ENCODE measurements at places on chromosomes 3 and 15.
A peak's percentile ranks its signal among the peaks of the same experiment; 100 is the strongest.

DNA sequence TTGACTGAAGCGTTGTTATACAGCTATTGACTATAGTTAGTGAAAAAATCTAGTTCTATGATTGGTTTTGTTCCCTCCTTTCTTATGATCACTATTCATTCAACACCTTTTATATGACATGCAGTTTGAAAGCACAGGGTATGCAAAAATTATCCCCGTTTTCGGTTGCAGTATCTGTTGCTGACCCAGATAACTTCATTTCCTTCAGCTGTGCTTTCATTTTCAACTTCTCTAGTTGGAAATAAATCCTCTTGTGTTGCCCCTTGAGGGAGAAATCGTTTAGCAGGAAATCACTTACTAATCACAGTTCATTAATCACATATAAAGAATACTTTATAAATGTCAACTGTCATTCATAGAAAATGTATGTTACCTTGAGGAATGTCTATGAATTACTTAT is 55.1 kb downstream of the MBNL1 start:
- DNase-seq: no peak

- DNase-seq: no peak
Observed at GRCh38 chr3:55704521-55704920, 217.4 kb upstream of the WNT5A start.

DNA sequence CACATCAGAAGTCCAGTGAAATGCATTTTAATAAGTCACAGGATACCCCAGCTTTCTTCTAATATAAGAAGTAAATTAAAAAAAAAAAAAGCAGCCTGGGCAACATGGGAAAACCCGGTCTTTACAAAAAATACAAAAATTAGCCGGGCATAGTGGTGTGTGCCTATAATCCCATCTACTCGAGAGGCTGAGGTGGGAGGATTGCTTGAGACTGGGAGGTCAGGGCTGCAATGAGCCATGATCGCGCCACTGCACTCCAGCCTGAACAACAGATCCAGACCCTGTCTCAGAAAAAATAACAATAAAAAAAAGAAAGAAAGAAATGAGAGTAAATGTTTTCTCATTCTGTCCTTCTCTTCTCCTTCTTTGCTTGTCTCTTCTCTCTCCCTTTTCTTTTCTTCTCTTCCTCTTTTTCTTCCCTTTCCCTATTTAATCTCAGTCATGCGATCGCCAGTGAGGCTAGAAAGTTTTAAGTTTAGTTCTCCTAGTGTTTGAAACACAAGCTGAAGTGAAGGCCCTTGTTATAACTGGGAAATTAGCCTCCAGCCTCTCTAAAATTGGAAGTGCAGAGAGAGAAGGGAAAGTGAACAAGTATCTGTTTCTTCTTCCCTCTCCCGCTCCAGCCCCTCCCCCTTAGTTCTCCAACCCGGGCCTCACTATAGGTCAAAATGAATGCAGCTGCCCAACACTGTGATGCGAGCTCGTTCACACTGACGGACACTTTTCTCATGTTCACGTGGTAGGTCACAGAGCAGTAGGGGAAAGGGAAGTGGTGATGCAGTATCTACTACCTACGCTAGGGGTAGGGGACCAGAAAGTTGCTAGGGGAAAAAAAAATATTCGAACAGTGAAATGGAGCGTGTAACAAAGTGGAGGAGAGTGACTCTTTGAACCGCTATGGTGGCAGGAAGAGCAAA is 23.5 kb upstream of the TSC22D2 start:
- DNase-seq: no peak

GRCh38 chr3:31039145-31039544 is 144.7 kb upstream of the GADL1 start:
- DNase-seq: no peak

DNA sequence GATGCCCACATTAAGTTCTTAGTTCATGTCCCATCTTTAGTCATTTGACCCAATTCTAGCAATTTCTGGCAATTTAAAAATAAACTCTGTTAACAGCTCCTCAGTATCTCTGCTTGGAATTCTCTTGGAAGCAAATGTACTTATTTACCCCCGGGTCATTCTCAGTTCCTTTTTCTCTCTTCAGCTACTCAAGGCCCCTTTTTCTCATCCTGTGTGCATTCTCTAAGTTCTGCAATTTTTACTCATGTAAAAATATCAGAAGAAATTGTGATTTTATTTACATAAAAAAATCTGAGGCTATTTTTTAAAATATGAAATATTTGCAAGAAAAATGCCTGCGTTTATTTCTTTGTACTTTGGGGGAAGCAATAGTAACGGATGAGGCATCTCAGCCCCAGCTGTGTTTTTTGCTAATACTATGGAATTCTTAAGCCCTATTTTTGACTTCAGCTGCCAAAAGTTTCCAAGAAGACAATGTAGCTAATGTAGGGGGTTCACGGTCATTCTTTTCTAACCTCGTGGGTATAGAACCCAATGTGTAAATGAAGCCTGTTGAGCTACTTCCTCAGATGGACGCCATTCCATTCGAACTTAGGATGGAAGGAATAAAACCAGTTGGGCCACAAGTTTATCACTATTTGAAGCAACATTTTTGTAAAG is 20.0 kb downstream of the CERS3 start:
- no peak for DNase-seq

- DNase-seq: no peak
Observed at GRCh38 chr3:195666-196065, 897 bp upstream of the CHL1 start.

DNA sequence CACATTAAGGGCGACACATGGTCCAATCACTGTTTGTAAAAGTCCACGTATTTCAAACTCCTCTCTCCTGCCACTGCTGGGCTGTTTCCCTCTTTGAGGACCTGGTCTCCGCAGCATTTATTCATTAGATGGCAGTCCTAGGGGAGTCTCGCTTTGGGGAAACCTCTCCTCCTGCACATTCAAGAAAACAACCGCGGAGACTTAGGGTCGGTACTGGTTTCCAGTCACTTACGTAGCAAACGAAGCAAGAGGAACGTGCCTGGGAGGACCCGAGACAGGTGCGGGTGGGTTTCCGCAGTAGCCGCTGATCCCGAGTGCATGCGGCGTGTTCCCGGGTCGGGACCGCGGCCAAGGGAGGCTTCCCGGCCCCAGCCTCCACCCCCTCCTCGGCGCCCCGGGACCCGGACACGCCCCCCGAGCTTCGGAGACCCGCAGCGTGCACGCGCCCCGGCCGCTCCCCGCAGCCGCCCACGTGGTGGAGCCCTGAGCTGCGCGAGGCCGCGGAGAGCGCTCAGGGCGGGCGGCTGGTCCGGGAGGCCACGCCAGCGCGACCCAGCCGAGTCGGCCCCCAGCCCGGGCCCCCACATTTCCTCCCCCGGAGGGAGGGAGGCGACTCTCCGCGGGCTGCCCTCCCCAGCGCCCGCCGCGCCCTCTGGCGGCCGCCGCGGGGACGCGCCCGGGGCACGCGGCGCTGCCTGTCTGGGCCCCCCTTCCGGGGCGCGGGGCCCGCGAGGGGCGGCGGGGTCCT is 1.1 kb upstream of the IGF1R start:
- peak; percentile 51 for DNase-seq

DNA sequence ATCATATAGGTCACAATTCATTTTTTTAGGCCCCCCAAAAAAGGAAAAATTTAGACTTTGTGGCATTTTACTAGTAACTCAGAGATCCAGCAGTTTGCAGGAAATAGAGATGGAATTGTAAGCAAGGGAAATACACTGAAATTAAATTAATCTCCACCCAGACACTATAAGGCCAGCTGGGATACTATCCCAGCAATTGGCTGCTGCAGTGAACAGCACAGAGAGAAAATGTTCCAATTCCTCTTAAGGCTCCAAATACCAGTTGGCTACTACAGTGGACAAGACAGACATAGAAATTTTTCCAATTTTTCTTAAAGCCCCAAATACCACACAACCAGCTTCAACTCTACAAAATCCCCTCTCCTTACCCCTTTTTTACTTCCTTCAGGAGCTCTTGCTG is 78.9 kb downstream of the ULK4 start:
- DNase-seq: no peak

DNA sequence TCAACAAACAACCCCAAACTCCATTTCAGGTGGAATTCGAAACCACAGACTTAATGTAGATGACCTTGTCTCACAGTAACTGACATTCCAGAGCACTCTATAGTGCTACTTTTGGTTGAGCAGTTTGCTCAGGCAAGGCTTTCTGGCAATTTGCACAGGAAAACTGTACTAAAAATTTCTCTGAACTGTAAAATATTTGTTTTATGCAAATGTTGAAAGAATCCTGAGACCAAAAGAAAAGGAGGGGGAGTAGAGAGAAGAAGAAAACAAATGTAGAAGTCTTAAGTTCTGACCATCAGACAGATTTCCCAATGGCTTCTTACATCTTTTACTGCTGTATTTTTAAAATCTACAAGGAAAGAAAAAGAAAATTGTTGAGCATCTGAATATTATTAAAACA is 53.5 kb downstream of the DTWD1 start:
- DNase-seq: no peak

DNA sequence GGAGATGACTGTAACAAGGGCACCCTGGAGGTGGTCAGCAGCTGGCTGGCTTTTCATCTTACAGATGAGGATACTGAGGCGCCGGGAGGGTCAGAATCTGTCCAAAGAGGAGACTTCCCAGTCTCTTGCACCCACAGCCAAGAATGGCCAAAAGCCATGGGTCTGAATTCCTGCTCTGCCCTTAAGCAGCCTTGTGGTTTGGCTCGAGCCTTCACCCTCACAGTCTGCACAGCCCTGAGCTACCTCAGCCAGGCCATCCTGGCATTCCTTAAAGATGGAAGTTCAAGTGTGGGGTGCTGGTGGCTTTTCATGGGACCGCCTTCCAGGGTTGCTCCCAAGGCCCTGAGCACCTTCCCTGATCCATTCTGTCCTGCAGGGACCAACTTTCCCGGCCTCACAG is 59.2 kb downstream of the CACNA2D2 start:
- DNase-seq: no peak

- DNase-seq: no peak
Observed at GRCh38 chr3:153631102-153631501, 469.1 kb downstream of the RAP2B start.

GRCh38 chr15:91118817-91119590 is 18.9 kb downstream of the SV2B start:
- DNase-seq: no peak

GRCh38 chr3:185978516-185978915 is 40.7 kb upstream of the TRA2B start:
- no peak for DNase-seq

DNA sequence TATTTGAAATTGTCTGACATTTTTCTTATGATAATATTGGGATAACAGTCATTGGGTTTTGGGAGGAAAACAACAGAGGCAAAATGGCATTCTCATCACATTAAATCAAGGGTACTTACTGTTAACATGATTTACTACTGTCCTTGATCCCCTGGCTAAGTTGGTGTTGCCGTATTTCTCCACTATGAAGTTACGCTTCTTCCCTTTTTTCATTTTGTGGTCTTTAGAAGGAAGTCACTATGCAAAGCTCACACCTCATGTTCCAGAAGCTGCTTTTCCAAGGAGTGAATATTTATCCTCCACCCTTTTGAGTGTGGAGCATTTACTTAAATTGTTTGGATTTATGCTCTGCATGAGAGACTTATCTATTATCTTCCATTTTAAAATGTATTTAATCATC is 63.7 kb downstream of the ALCAM start:
- no peak for DNase-seq

DNA sequence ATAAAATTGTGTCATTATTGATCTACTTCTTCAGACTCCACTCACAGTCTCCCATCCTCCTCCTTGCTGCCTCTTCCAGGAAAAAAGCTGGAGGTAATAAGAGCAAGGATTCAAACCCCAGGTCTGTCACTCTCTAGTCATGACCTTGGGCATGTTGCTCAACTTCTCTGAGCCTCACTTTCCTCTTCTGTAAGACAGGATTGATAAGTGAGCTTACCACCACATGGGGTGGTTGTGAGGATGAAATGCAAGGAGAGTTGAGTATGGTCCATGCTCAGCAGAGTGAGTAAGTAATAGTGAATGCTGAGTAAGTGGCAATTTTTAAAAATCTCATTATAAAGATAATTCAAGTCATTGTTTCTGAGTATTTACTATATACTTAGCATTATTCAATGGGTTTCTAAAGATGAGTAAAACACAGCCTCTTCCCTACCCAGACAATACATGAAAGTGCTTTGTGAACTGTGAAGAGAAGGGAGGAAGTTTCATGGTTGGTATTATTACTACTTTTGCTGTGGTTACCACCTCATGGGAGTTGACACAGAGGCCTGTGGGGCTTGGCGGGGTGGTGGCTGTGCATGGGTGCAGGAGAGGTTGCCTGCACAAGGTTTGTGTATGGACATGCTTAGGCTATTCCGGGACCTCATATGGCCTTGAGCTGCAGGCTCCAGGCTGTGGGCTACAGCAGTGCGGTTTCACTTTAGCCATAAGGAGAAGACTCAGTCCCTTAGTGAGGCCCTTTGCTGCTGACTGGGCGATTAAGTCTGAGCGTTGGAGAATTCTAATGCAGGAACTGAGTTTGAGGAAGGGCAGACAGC is 30.0 kb downstream of the SLC6A11 start:
- no peak for DNase-seq

- no peak for DNase-seq
Observed at GRCh38 chr3:6962801-6963200, 101.9 kb downstream of the GRM7 start.

GRCh38 chr15:57503911-57504598 is 87.6 kb upstream of the MYZAP start:
- no peak for DNase-seq

GRCh38 chr15:89149501-89150101 is 61.3 kb downstream of the ABHD2 start:
- no peak for DNase-seq

DNA sequence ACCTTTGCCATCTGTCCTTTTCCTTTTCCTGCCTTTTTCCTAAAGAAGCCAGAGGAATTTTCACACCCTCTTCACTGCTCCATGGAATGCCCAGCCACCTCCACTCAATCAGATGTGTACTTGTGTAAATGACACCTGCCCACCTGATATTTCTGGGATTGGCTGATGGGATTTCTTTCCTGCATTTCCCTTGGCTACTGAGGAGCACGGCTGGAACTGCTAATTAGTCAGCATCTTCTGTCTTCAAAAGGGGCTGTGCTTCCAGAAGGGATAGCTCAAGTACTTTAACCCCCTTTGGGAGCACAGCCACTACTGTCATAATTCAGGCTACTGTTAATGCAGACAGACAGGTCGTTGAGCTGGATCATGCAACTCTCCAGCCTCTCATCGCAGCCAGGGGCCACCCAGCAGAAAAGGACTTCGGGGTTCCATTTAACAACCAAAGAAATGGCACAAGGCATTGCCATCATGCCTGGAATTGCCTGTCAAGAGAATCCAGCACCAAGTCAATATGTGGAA is 38.6 kb downstream of the MGLL start:
- DNase-seq: no peak

DNA sequence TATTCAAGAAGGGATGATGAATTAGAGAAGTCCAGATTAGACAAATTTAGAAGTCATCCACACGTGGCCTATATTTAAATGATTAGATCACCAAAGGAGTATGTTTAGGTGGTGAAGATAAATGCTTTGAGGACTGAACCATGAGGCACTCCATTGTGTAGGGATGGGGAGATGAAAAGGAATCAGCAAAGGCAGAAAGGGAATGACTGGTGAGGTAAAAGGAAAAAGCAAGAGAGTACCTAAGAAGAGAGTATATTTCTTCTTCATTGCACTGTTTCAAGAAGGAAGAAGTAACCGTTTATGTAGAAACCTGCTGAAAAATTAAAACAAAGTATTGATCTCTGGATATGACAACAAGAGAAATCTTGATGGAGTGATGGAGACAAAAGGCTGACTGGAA is 40.7 kb downstream of the DENND4A start:
- DNase-seq: no peak

Measured in activated CD4-positive, CD25-positive, alpha-beta regulatory T cell (primary cell).